ENCODE measurements at places on chromosomes 5 and 9.

- DNase-seq: no peak
Observed at GRCh38 chr5:97019435-97020117, 83.7 kb downstream of the LNPEP start.

DNA sequence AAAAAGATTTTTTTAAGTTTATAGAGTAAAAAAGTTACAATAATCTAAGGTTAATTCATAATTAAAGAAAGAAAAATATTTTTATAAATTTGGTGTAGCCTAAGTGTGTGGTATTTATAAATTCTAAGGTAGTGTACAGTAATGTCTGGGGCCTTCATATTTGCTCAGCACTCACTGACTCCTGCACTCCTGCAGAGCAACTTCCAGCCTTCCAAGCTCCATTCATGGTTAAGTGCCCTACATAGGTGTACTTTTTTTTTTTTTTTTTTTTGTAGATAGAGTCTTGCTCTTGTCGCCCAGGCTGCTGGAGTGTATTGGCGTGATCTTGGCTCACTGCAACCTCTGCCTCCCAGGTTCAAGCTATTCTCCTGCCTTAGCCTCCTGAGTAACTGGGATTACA is 10.1 kb downstream of the ACOT12 start:
- DNase-seq: no peak

- DNase-seq: no peak
Observed at GRCh38 chr9:94787266-94787665, 60.8 kb downstream of the AOPEP start.

GRCh38 chr5:157348049-157348400 is 82.1 kb downstream of the CYFIP2 start:
- DNase-seq: no peak

GRCh38 chr5:137086342-137086741 is 412.8 kb downstream of the SPOCK1 start:
- DNase-seq: no peak

GRCh38 chr9:33249087-33249658 is 9.2 kb downstream of the SPINK4 start:
- no peak for DNase-seq

GRCh38 chr5:153895266-153895665 is 143.4 kb downstream of the FAM114A2 start:
- DNase-seq: no peak

DNA sequence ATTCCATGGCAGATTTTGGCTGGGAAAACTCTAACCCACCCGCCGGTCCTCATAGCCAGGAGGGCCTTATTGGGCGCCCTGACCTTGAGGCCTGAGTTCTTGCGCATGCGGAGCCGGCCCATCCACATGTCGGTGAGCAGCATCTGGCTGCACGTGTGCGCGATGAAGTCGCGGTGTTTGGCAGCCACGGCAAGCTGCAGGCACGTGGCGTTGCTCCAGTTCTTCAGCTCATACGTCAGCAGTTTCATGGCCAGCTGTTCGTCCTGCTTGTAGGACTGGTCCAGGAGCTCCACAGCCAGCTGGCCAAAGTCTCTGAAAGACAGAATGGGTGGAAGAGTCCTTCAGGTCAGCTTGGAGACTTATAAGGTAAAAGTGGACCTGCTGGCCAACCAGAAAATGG is 204.3 kb upstream of the KLF9 start:
- DNase-seq: no peak

DNA sequence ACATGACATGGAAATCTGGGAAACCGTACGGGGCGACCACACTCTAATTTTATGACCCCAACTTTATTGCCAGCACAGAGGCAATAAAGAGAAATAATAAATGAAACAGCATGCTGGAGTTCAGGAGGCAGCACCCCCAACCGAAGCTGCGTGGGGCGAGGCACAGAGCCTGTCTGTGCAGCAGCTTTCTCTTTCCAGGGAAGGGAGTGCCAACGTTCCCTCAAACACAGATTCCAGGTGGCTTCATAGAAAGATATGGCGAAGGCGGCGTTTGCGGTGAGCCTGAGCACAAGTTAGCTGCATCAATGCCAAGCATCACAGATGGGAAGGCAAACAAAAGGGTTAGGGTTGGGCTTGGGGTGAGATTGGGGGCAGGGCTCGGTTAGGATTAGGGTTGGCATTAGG is 114.8 kb downstream of the HSD17B3 start:
- DNase-seq: no peak

DNA sequence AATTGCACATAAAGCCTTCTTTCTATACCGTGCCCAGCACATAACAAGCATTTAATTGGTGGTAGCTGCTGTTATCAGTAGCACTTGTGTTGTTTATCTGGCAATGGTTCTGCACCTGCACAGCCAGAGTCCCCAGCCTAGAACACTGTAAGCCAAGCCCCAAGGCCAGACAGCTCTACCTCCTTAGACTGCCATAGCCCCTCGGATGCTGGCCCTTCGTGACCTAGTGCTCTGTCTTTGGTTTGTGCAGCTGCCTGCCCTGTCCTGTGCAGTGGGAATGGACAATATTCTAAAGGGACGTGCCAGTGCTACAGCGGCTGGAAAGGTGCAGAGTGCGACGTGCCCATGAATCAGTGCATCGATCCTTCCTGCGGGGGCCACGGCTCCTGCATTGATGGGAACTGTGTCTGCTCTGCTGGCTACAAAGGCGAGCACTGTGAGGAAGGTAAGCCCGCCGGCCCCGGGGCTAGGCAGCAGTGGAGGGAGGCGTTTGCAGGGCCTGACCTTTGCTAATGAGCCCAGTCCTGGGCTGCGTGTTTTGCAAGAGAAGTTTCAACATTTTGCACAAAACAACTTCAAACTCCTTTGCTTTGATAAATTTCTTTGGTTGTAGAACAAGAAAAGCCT is 173.3 kb upstream of the WWC1 start:
- peak; percentile 59 for DNase-seq

GRCh38 chr5:113271745-113272454 is 162.9 kb downstream of the TSSK1B start:
- DNase-seq: no peak

DNA sequence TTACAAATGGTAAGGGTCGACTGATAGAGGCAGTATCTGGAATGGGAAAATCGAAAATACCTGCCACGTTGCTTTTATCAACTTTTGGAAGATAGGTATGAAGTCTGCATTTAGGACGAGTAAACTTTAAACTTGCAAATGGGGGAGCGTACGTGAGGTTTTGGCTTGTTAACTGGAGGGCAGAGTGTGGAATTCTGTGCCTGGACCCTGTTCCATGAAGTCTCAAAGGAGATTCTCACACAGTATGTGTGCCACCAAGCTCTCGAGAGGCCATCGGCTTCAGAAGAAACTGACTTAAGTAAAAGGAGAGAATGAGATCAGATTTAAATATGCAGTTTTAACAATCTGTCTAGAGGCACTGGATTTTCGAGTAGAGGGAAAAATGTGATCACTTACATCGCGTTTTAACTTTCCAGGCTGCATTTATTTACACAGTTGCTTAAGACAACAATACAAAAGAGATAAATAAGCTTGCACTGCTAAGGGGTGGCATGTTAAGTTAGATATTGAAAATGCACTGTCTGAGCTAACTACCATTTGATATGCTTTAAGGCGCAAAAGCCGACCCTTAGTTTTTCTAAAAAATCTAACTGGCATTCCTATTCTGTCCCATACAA is 401.6 kb downstream of the EBF1 start:
- DNase-seq: no peak

DNA sequence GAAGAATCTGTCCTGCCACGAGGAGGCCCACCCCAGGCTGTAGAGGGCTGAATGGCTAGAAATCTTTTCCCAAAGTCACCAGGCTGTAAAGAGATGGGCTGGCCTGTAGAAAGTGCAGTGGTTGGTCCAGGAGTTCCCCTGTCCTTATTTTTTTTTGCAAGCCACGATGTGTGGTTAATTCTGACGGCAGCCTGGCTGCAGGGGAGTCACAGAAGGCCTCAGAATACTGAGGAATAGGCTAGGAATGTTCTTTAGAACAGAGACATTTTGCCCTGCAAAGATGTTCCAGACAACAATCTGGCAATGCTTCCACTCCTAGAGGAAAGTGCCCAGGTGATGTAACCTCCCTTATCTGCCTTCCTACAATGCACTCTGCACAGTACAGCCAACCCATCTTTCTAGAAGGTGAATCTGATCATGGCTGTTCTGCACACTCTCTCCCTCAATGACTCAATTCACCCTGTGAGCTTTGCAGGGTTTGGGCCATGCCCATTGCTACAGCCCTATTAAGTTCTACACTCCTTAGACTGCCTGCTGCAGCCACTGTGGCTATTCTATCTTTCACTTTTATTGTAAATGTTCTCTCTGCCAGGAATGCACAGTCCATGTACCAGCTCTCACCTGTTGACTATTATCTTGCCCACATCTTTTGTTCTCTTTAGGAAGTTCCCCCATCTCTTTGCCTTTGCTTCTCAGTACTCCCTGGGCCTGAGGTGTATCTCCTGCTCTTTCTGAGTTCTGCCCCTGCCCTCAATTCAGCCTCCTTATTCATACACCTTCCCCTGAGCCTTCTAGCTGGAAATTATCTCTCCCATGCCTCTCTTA is 377.8 kb upstream of the CLINT1 start:
- no peak for DNase-seq

GRCh38 chr5:127445328-127445727 is 72.1 kb upstream of the PRRC1 start:
- DNase-seq: no peak

- no peak for DNase-seq
Observed at GRCh38 chr5:42596817-42597216, 159.8 kb upstream of the CCDC152 start.

DNA sequence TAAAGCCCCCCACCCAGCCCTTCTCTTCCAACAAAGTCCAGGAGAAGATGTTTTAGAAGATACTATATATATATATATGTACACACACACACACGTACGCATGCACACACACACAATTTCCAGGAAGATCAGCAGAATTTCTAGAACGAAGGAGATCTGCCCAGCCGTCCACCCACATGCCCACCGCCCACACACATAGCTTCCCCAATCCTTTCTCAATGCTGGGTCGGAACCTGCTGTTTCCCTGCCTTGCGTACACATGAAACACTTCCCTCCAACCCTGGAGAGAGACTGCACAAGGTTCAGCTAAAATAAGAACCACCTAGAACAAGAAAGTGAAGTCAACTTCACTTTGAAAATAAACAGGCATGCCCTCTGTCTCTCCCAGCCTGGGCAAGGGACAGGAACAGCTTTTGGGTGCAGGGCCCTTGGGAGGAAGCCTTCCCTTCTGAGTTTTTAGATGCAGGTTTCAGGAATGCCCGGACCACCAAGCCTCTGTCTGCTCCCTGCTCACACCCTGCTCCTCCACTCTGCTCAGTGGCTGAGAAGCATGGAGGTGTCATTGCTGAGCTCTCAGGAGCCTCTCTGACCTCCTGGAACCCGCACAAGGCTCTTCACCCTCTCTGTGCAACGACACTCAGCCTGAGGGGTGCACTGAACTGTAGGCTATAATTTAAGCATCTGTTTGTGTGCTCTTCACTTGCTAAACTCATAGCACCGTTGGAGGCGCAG is 149.4 kb downstream of the C5orf15 start:
- DNase-seq: no peak

DNA sequence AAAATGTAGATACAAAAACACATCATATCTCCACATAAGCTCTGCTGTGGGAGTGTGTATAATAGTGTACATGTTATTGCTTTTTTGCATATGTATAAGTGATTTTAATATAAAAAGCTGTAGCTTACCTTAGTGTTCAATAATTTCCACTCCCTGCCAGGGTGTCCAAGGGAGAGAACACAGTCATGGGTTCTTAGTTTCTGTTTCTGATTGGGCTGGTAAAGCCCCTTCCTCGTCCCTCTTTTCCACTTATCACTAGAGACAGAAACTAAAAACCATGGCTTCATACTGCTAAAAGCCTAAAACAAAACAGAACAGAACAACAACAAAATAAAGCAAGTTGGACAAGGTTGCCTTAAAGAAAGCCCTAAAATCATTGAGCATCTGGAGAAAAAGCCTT is 74.4 kb upstream of the S1PR3 start:
- no peak for DNase-seq

DNA sequence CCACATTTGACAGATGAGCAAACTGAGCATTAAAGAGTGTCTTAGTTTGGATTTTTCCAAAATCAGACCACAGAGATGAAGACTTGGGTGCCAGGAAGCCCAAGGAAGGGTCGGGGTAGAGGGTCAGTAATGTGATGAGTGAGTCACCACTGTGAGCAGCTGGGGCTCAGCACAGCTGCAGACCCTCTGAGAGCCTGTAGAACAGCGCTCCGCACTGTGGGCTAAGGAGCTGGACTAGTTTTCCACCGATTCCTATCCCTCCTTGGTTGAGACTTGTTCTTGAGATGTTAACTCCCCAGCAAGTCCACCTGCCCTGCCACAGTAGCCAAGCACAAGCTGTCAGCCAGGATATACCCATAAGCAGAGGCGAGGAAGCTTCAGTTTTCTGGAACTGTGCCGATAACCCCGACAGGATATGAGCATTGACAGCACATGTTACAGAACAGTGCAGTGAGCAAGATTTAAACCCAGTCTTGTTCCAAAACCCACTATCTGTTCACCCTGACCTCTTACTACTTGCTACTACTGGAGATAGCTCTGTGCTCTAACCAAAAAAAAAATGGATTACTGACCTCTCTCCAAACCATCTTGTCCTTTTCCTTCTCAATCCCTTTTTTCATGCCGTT is 31.8 kb downstream of the EGFLAM start:
- no peak for DNase-seq

DNA sequence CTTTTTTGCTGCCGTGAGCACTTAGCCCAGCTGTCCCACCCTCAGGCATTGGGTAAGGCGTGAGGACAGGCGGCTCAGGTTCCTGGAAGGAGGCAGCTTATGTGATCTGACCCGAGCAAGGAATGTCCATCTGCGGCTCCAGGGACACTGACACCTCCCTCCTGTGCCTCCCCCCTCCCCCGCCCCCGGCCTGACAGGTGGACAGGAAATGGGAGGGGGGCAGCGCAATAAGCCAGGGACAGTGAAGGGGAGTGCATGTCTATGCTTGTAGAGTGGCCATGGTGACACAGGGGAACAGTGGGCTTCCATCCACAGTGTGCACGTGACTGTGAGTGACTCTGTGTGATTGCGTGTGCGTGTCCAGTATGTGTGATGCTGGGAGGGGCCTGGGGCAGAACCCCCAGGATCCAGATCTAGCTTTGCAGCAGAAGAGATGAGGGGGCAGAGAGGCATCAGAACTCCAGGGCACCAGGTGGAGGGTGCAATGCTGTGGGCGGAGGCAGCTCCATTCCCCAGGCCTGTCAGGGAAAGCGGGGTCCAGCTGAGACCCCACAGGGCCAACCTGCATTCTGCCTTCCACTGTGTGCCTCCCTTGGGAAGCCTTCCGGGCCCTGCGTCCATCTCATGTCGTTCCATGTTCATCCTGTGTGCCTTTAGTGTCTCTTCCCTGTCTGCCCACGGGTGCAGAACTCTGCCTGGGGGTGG is 30.5 kb downstream of the CNTFR start:
- DNase-seq: no peak

DNA sequence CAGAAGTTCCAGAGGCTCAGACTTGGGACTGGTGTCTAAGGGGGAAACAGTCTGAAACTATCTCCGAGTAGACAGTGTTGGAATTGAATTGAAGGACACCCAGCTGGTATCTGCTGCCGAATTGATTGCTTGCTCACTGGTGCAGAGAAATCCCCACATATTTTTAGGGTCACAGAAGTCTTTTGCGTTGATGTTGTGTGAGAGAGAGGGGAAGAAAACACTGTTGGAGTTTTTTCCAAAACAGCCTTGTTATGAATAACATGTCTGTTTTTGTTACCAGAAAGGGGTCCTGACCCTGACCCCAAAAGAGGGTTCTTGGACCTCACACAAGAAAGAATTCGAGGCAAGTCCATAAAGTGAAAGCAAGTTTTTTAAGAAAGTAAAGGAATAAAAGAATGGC is 81.3 kb downstream of the ALDH7A1 start:
- no peak for DNase-seq

GRCh38 chr9:137804908-137805630 is 72.5 kb upstream of the CACNA1B start:
- no peak for DNase-seq

Measured in H9 (cell line).